ENCODE measurements at places on chromosomes 13 and 19. TPM values are rescaled to one million over a fixed set of nuclear protein-coding genes. Genes with fewer than 3 reads are reported as not detected.
A peak's percentile ranks its signal among the peaks of the same experiment; 100 is the strongest.

GRCh38 chr19:55901369-55902079, 30.6 kb downstream of the NLRP13 start:
- no peaks in the 10 kb centered on the region for H3K27me3 ChIP-seq
- H3K36me3 ChIP-seq = no peaks in the 10 kb centered on the region
- H3K27ac ChIP-seq = no peak overlapping the region
- DNase-seq = no peak
- H3K4me3 ChIP-seq = no peak overlapping the region

- H3K27me3 ChIP-seq = no peaks in the 10 kb centered on the region
- peaks cover 3% of the 10 kb centered on the region for H3K4me1 ChIP-seq
- peak; percentile 51 for DNase-seq
These were observed 736 bp downstream of the GPI start for GRCh38 chr19:34365463-34366401.

- H3K36me3 ChIP-seq = no peaks in the 10 kb centered on the region
- peak overlapping the region; percentile 79 for H3K4me3 ChIP-seq
- H3K27ac ChIP-seq = no peak overlapping the region
- no peaks in the 10 kb centered on the region for H3K27me3 ChIP-seq
- DNase-seq = peak; percentile 35
These were observed 800 bp downstream of the ELL start for GRCh38 chr19:18520848-18521691.

DNA sequence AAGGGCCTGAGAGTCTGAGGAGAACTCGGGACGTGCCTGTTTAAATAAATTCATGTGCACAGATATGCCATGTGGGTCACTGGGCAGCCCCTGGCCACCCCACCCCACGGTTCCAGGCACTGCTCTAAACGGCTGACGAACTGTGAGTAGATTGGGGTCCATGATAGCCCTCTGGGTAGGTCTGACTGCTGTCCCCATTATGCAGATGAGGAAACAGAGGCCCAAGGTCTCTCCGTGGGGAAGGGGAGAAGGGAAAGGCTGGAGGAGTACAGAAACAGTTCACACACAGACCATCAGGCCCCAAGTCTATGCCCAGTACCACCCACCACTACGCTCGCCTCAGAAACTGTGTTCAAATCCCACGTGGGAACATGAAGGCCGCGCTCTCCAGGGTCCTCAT, 14.1 kb downstream of the ZNF787 start:
- DNase-seq = no peak
- H3K4me1 ChIP-seq = peaks cover 28% of the 10 kb centered on the region
- no peak overlapping the region for H3K4me3 ChIP-seq
- peaks cover 25% of the 10 kb centered on the region for H3K36me3 ChIP-seq
- H3K27me3 ChIP-seq = no peaks in the 10 kb centered on the region

Gene SCEL
- total RNA-seq = not detected

Gene PALM3
- total RNA-seq = 0.99 TPM

Gene DOCK6
- 18.3 TPM for total RNA-seq

Measured in SJCRH30 (cell line).